AG08396 (cell line): ENCODE measurements at places on chromosomes 2 and 18.

GRCh38 chr18:69444221-69444620, 43.5 kb downstream of the DOK6 start:
- DNase-seq: no peak

GRCh38 chr2:181904022-181904632, 12.6 kb downstream of the ITPRID2 start:
- no peak for DNase-seq

GRCh38 chr2:190947711-190948251, 66.2 kb downstream of the STAT1 start:
- DNase-seq: peak; percentile 39

DNA sequence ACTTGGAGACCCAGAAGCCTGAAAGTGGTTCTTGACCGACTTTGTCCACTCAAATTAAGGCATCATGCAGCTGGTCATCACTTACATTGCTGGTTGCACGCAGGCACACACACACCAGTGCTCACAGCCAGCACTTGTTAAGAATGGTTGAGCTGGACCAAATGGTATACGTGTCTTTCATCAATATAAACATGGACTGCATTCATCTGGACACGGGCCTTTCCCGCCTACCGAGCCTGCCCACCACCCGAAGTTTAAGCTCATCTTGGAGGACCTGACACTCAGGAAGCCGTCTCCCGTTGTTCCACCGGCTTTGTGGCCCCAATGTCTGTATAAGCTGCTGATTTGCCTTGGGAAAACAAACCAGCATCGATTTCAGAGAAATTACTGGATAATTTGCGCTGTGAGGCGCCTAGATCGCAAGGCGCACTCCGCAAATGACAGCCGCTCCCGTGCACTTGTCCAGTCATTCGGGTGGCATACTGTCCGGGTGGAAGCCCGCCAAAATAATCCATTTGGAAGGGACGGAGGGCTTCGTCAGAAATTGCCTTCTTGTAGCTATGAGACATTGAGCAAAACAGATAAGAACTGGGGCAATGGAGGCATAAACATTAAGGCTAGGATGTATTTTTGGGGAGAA, 40.1 kb upstream of the AKAIN1 start:
- DNase-seq: peak; percentile 37

- peak; percentile 20 for DNase-seq
These were observed 74.1 kb downstream of the TLK1 start for GRCh38 chr2:171086352-171087290.

GRCh38 chr2:56753182-56753581, 569.4 kb downstream of the CCDC85A start:
- no peak for DNase-seq

DNA sequence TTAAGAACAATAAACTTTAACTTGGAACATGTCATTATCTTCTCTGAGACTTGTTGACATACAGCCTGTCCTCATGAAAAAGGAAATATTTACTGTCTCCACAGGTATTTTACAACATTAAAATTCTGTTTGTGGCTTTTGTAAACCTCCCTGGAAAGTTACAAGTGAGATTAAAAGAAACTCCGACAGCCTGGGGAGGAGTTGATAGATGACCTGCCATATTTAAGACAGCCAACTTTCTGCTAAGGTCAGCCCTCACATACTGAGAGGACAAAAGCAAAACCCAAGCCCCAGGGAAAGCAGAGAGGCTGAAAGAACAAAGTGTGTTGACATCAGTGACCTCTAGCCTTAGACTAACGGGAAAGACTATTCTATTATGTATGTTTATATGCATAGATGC, 350.2 kb downstream of the RIT2 start:
- DNase-seq: no peak

- DNase-seq: no peak
These were observed 200.3 kb downstream of the NYAP2 start for GRCh38 chr2:225599856-225600255.

GRCh38 chr2:39181297-39181696, 60.4 kb upstream of the SOS1 start:
- no peak for DNase-seq

- no peak for DNase-seq
These were observed 89.6 kb downstream of the METTL8 start for GRCh38 chr2:171344182-171344581.

- peak; percentile 48 for DNase-seq
These were observed 171.8 kb downstream of the PTGR3 start for GRCh38 chr18:75036917-75037688.

GRCh38 chr2:18085593-18085992, 207.1 kb downstream of the KCNS3 start:
- DNase-seq: no peak

DNA sequence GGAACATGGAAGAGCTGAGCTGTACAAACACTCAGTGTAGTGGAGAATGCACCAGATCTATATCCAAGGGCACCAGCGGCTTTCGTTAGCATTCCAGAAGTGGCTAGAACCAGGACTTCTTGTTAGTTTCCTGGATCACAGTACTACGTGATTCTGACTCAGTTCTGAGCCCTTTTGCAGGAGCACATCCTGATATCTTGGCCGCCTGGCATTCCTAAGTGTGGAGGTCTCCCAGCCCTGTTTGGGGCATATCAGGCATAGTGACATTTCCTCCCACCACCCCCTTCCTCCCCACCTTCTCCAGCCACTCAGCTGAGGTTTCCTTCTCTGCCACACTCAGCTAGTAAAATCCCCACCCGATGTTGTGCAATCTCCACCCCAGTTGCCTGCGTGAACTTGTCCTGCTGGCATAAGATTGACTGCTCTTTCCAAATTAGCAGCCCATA, 63.4 kb downstream of the BMP10 start:
- DNase-seq: no peak

DNA sequence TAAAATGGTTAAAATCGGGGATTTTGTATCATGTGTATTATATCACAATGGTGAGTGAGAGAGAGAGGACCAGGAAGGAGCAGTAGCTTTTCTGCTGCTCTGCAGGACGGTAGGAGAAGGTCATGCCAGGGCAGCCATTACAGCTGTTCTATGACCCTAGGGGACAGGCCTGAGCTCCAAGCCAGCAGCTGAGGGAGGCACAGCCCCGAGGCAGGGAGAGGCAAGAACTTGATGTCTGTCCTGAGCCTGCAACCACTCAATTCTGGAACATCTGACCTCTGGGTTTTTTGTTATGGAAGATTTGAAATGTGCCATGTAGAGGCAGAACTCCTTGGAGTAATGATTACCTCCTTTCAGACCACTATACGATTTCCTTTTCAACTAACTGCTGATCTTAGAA, 135.8 kb upstream of the SH3BP4 start:
- DNase-seq: no peak

DNA sequence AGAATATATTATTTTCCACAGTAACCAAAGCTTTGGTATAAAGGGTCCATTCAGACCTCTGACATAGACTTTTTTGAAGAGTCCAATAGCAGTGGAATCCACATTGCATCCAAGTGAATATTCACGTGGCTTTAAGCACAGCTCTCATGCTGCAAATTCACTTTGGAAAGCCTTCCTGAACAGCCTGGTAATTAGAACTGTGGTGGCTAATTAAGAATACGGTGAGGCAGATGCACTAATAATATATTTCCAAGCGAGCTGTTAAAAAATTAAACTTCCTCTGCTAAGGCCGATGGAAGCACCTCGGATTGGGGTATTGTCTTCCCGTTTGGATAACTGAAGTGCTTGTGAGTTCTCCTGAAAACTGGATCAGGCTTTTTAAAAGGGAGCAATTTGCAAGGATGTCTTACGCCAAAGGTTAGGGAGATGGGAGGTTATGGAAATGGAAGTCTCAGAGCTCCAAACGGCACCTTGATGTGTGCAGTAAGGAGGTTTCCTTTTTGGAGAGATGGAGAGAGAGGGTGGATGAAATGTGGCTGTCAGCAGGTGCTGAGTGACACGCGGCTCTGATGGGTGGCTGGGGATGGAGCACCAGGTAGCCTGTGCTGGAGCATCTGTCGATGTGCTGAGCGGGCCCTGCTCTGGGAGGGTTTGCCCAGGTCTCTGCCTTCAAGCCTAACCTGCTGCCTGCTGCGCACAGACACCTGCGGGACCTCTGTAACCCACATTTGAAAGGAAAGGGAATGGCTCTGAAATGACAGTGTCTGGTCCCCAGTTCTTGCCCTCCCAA, 37.5 kb downstream of the CABLES1 start:
- no peak for DNase-seq

DNA sequence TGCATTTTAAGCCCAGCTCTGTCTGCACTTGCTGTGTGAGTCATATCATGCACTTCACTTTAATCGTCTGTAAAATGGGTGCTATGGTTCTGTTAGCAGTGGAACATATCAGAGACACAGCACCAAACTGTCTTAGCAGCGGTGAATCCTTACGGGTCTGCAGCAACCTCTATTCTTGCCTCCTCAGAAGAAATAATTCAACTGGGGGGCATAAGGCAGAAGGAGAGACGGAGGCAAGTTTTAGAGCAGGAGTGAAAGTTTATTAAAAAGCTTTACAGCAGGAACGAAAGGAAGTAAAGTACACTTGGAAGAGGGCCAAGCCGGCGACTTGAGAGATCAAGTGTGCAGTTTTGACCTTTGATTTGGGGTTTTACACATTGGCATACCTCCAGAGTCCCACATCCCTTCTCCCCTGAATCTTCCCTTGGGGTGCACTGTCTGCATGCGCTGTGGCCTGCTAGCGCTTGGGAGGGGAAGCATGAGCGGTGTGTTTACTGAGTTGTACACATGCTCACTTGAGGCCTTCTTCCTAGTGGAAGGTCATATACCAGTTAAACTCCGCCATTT, 109.8 kb downstream of the DDX1 start:
- no peak for DNase-seq

- DNase-seq: no peak
These were observed 54.4 kb downstream of the MYO7B start for GRCh38 chr2:127589841-127590240.

- DNase-seq: no peak
These were observed 268.7 kb upstream of the SETBP1 start for GRCh38 chr18:44411976-44412375.

GRCh38 chr2:120661551-120661950, 74.1 kb upstream of the GLI2 start:
- no peak for DNase-seq

DNA sequence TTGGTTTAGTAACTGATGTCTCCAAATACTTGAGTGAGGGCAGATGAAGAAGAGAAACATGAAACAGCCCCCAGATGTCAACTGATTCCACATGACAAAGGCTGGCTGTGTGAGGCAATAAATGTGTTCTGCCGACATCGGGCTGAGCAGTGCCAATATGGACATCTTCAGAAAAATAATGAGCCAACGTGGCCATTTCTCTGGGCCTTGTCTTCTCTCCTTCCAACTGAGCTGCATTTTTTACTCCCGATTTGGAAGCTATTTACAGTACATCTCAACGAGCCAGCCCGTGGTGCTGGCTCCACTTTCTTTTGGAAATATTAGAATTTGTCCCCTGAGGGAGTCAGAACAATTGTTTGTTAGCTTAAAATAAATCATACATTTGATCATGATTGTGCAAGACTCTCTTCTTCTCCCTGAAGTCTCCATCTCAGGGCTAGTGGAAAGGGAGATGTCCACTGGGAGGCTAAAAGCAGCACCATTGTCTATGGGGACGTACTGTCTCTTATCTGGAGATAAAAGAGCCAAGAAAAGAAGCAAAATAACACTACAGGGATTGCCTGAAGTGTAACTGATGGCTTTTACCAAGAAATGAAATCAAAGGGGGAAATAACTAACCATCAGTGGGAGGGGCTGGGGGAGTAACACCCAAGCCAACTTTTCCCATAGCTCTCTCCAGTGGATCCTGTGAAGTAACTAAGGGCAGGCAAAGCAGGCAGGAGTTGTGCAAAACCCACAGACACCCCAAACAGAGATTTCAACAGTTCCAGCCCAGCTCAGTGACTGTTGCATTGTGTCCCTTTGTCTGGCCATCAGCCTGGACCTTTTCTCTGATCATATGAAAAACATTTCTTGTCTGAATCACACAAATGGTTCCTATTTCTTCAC, 114.8 kb downstream of the RDH14 start:
- DNase-seq: no peak

DNA sequence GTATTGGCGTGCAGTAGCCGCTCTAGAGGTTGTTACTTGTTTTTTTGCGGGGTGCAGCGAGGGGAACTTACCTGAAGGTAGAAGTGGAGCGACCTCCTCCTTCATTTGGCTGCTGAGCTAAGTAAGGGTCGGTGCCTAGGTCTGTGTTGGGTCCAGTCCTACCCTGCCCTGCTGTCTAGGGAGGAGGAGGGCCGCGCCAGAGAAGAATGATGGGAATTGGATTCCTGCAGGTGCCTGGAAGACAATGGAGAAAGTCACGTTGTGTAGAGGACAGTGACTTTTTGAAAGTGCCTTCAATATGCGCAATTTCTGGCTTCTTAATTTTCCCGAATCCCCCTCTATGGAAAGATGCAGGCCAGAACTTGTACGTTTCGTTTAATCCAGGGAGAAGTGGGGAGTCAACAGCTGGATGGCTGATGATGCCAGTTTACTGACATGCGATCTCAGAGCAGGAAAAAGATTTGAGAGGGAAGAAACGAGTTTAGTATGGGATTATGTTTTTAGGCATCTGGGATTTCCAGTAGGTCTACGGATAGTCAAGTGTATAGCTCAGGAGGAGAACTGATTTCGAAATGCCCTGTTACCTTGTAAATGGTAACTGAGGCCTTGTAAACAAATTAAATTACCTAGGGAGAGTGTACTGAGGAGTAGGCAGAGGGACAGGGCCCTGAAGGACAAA, 653 bp downstream of the MRPS9 start:
- peak; percentile 5 for DNase-seq

DNA sequence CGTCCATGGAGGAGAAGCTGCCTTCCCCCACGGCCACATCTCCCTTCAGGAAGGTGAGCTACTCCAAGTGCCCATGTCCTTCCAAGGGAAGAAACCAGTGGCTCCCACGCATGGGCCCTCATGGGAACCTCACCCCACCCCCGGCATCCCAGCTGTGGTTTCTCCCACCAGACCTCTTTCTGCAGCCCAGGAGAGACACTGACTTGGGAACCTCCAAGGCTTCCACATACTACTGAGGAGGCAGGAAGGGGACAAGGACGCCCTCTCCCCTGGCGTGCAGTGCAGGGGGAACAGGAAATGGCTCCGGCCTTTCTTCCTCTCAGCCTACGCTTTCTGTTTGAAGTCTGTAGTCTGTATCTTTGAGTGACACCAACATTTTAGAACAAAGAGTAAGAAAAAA, 104.5 kb upstream of the EPC2 start:
- DNase-seq: no peak

GRCh38 chr18:25093141-25093540, 258.8 kb downstream of the ZNF521 start:
- no peak for DNase-seq

DNA sequence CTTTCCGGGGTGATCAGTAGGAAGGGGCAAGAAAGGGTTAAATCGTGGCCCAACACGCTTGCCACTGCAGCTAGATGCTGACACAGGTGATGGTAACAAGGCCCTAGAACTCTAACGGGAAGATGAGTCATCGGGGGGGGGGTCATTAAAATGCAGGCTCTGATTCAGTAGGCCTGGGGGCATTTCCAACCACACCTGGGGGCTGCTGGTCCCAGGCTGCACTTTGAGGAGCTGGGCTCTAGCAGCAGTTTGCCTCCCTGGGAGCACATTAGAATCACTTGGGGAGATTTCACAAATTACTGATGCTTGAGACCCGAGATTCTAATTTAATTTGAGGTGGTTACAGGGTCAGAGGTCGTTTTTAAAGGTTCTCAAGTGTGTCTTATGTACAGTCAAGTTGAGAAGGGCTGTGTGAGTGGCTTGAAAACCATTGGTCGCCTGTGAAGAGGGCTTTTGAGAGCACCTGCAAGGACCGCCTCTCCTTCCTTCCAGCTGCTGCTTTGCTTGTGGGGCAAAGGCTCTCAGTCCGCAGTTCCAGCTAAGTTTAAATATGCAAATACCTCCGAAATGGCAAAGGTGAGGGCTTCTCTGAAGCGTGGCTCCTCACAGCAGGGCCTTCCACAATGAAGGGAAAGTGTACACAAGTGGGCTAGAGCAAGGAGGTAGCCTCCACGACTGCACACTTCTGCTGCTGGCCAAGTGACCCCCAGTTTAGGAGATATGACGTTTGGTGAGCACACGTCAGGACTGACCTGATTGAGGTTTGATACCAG, 128.0 kb upstream of the MSH6 start:
- DNase-seq: no peak
